ENCODE measurements at places on chromosomes 16 and 17.

GRCh38 chr16:15919331-15919730, 30.1 kb upstream of the ABCC1 start:
- no peak for DNase-seq

DNA sequence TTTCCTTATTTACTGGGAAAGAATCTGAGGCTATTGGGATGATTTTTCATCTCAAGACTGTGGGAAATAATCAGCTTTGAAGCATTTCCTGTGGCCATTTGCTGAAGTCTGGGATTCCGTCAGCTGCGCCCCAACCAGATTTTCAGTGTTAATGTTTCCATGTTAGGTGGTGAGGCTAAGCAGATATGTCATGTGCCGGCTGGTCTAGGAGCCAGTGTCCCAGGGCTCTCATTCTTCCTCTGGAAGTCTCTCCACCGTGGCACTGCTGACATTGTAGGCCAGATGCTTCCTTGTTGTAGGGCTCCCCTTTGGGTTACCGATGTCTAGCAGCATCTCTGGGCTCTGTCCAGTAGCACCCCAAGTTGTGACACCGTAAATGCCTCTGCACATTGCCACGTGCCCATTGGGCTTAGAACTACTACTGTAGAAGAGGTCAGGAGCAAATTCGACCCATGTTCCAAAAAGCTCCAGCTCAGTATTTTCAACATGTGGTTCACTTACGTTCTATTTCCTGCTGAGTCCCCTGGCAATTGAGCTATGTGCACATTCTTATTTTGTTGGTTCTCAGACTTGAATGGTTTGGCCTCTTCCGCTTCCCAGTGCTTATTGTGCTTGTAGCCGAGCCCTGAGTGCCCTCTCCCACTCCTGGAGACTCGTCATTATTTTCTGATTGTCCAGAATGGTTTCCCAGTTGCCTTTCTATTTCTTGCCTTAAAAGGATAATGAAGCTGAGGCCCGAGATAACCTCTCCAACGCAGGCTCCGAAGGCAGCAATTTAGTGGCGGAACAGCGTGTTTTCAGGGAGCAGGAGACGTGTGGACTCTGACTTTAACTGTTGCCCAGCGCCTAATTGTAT, 82.2 kb downstream of the SPECC1 start:
- DNase-seq = no peak

DNA sequence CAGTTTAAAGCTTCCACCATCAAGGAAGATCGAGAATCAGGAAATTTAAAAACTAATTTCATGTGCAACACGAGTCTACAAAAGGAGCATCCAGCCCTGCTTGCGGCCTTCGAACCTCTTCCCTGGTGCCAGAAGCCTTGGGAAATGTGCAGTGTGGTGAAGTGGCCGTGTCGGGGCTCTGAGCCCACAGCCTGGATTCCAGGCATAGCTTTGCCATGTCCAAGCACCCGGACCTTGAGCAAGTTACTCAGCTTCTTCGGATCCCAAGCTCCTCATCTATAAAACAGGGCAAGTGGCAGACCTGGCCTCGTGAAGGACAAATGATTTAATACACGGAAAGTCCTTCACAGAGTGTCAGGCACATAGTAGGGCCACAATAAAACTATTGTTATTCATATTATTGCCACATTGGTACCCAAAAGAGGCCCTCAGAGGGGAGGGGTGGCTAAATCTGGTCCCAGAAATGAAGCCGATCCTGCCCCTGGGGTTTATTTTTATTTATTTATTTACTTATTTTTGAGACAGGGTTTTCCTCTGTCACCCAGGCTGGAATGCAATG, 34.8 kb downstream of the COTL1 start:
- no peak for DNase-seq

- no peak for DNase-seq
Observed at GRCh38 chr17:32161506-32162365, 19.4 kb downstream of the RHOT1 start.

- no peak for DNase-seq
Observed at GRCh38 chr16:88614818-88615580, 23.4 kb upstream of the IL17C start.

GRCh38 chr16:86761111-86762031, 183.0 kb downstream of the FOXL1 start:
- no peak for DNase-seq

GRCh38 chr17:66775271-66775670, 59.6 kb upstream of the CACNG5 start:
- DNase-seq = no peak

DNA sequence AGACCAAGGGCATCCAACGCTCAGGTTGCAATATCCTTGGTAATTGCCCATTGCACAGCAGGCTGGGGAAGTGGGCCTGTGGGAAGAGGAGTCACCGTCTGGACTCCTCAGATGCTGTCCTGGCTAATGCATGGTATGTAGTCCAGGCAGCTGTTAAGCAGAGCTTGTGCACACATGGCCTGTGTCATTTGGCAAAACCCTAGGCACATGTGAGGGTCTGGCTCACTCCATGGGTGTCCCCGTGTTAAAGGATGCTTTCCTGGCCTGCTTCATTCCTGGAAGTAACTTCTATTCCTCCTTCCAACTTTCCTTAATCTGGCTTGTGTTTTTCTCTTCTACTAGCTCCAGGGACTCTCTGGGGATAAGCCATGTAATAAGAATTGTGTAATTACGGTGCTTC, 378.0 kb upstream of the CA10 start:
- DNase-seq = peak; percentile 68

DNA sequence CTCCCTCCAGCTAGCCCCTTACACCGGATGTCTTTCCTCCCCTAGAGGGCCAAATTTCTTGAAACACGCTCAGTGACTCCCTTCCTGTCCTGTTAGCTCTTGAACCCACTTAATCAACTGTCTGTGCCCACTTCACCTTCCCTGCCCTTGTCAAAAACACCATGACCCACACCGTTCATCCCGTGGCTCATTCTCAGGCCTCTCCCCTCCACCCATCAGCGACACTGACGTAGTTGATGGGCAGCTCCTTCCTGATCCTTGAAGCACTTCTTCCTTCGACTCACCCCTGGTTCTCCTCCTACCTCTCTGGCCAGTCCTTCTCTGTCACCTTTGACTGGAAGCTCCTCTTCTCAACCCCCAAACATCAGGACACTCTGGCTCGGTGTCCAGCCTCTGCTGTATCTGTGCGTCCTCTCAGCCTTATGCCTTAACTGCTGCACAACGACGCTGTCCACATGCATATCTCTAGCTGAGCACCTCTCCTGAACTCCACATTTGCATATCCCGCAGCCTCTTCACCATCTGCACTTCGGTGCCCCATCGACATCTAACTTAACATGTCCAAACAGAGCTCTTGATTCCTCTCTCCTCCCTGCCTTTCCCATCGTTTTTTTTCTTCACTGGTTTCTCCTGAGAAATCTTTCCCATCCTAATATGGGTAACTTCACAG, 39.3 kb upstream of the CCDC182 start:
- DNase-seq = no peak

- DNase-seq = no peak
Observed at GRCh38 chr17:41734139-41734948, at the start of gene HAP1. Gene HAP1, minus strand, starts transcription at chr17:41734643. Its CDS starts 9 bp downstream, at chr17:41734634.

DNA sequence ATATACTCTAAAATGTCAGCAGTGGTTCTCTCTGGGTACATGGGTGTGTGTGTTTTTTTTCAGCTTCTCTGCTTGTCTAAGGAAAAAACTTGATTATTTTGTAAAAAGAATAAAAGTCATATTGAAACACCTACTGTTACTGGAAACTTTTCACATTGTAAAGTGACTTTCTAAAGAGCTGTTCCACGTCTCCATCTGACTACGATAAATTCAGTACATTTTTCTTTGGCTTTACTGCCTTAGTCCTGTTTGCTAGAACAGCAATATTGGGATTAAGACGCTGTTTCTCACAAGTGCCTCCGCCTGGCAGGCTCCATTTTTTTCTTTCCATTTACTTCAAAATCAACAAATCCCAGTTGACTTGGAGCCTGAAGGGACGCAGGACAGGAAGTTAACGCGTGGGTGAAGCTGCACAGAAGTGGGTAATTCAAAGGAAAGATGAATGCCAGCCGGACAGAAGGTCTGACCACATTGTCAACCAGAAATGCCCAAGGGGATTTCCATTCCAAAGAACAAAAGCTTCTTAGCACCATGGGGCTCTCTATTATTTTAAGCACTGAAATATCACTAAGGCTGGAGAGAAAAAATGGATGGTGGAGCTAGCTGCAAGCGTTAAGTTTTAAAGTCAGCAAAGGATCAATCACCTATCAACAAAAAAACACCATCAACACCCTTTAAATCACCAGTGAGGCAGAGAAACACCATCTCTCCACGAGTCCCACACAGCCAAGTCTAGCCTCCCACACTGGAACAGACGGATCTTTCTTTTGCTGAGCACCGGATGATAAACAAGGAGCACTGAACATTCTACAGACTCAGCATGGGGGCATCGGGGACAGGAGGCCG, 8.4 kb downstream of the GLOD4 start:
- no peak for DNase-seq

DNA sequence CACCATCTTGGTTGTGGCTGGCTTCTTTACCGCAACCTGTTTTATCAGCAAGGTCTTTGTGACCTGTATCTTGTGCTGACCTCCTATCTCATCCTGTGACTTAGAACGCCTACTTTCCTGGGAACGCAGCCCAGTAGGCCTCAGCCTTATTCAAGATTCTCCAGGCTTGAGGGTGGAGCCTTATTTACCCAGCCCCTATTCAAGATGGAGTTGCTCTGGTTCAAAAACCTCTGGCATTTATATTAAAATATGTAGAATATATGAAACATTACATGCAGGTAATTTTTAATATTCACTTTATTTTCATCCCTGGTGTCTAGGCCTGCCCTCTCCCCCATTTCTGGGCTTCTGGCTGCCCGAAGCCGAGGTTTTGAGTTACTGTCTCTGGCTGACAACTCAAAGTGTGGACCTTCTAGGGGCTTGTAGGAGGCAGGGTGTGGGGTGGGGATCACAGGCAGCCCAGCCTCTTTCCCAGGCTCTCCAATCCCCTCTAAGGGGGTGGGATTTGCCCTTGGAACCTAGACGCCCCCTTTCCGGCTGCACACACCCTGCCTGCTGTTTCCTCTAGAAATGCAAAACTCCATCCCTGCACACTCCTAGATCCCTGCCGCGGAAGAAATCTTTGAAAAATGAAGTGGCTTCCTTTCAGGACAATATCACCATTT, 152.0 kb downstream of the KCNJ12 start:
- DNase-seq = no peak

DNA sequence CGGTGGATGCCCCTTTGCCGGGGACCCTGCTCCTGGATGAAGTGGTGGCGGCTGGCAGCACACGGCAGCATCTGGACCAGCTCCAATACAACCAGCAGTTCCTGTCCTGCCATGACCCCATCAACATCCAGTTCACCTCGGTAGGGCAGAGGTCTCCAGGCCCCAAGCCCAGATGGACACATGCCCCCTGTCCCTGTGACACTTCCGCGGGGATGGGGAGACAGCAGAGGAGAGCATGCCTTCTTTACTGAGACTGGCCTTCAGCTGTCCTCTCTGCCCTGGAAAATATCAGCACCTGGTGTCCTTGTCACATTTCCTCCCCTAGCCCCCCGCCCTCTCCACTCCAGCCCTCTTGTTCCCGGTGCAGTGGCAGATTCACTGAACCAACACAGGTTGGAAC, 6.2 kb downstream of the CHAD start:
- DNase-seq = no peak

DNA sequence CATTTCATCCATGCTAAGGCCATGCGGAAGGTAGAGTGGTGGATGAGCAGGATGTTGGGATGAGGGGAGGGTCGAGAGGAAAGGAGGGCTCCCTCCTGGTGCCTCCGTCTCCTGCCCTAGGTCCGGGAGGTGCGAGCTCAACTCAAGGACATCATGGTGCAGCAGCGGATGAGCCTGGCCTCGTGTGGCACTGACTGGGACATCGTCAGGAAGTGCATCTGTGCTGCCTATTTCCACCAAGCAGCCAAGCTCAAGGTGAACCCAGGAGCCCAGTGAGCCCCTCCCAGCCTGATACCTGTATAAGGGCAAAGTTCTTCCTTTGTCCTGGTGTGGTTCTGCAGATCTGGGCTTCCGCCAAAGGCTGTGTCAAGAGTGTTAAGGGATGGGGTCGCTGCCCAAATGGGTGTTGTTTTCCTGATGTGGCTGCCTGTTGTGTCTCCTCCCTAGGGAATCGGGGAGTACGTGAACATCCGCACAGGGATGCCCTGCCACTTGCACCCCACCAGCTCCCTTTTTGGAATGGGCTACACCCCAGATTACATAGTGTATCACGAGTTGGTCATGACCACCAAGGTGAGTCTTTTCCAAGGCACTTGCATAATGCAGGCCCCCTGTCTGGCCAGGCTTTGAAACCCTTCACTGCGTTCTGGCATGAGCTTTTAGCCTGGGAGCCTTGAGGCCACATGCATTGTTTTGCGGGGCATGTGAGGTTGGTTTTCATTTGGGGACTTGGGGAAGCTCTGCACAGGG, 14.9 kb downstream of the DHX38 start:
- no peak for DNase-seq

DNA sequence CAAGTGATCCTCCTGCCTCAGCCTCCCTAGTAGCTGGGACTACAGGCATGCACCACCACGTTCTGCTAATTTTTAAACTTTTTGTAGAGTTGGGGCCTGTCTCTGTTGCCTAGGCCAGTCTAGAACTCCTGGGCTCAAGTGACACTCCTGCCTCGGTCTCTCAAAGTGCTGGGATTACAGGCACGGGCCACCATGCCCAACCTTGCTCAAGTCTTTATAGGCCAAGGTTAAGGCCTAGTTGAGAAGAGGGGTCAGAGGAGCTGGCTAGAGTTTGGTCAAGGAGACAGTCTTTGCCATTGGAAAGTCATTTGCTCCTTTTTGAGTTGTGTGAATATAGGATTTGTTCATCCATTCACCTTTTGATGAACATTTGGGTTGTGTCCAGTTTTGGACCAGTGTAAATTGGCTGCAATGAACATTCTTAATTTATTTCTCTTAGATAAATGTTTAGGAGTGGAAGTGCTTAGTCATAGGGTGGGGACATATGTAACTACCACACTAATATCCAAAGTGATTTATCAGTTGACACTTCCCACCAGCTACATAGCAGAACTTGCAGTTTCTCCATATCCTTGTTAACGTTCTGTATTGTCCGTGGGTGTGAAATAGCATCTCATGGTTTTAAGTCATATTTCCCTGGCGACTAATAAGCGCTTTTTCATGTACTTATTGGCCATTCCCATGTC, 30.7 kb upstream of the ARHGAP17 start:
- DNase-seq = no peak

GRCh38 chr17:68102318-68102758, 66.8 kb downstream of the KPNA2 start:
- no peak for DNase-seq

Data from NCI-H446 (cell line).